ENCODE measurements at places on chromosomes 5 and 9.

- no peak for DNase-seq
These were observed 22.1 kb upstream of the MARCHF6 start for GRCh38 chr5:10331341-10331796.

DNA sequence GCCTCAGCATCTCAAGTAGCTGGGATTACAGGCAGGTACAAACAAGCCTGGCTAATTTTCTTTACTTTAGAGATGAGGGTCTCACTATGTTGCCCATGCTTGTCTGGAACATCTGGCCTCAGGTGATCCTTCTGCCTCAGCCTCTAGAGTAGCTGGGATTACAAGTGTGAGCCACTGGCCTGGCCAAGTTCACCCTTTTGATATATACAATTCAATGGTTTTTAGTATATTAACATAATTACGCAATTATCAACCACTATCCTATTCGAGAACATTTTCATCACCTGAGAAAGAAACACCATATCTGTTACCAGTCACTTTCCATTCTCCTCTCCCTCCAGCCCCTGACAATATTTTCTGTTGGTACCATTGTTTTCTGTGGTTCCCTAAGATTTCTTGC is 3.7 kb upstream of the CDC23 start:
- DNase-seq, result no peak

DNA sequence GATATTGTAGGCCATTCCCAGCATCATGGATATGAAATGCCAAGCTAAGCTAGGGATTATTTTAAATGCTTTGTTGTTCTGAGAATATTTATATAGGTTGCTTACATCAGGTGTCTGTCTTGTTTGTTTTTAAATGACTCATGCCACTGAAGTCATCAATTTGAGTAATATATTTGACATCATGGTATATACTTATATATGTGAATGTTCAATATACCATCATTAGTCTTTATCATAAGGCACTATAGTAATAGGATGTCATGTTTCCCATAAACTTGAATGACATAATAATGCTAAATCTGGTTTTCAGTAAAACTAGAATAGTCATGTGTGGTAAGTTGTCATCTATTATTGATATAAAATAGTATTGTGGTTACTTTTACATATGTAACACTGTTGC is 13.1 kb downstream of the C9orf85 start:
- no peak for DNase-seq

GRCh38 chr5:14265570-14265969 is 122.4 kb downstream of the TRIO start:
- no peak for DNase-seq

DNA sequence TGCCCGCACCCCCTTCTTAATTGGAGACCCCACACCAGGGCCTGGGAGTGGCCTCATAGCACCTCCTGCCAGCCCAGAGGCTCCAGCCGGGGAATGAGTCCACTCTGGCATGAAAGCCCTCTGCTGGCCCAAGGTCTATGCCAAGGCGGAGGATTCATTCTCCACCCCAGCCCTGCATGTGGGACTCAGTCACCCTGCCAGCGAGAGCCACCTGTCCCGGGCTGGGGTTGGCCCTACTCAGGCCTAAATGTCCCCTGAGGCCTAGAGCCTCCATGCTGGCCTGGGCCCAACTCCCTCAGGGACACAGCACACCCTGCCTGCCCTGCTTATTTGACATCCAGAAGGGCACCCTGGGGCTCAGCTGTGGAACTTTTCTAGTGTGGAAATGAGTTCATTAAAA is 1.0 kb upstream of the RAPGEF1 start:
- no peak for DNase-seq

- DNase-seq, result no peak
These were observed 28.2 kb downstream of the MTRR start for GRCh38 chr5:7897014-7897600.

DNA sequence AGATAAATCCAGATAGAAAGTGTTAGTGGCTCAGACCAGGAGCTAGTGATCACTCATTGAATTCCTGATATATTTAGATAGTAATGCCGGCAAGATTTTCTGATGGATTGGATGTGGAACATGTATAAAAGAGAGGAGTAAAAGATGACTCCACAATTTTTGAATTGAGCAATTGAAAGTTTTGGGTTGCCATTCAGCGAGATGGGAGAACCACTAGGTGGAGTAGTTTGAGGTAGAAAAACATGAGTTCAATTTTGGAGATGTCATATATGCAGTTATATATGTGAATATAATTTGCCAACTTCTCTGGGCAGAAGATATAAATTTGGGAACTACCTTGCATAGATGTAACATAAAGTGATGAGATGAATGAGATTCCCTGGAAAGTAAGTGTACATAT is 502.5 kb upstream of the SEMA6A start:
- DNase-seq, result no peak

GRCh38 chr5:14204011-14204670 is 61.0 kb downstream of the TRIO start:
- no peak for DNase-seq

DNA sequence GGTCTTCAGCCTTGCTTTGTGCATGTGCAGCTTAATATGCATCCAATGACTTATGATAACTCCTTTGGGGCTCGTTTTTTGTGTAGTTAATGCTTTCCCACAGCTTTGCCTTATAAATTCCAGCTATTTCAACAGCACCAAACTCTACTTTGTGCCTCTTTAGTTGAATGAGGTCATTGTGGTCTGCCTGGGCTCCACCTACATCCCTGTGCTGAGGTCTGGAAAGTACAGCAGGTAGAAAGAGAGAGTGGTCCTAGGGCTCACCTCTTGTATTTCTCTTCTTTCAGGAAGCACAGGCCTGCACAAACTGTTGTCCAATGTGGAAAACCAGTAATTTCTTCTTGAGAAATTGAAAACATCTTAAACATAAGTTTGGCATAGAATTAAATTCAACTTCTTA is 167.2 kb downstream of the XRCC4 start:
- DNase-seq, result no peak

DNA sequence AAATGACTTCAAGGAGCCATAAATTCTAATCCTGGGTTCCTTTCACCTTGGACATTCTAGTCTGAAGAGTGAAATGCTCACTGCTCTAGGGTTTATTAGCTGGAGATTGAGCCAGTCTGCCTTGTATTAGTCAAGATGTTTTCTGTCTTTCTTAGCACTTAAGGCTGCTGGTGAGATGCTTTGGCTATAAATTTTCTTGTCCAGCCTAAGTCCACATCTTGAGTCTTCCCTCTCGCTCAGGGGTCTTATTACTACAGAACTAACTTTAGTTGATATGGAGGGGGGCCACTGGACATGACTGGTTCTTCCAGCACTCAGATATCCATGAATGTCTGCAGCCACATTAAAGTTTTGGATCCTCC is 316.4 kb downstream of the ARHGAP26 start:
- no peak for DNase-seq

DNA sequence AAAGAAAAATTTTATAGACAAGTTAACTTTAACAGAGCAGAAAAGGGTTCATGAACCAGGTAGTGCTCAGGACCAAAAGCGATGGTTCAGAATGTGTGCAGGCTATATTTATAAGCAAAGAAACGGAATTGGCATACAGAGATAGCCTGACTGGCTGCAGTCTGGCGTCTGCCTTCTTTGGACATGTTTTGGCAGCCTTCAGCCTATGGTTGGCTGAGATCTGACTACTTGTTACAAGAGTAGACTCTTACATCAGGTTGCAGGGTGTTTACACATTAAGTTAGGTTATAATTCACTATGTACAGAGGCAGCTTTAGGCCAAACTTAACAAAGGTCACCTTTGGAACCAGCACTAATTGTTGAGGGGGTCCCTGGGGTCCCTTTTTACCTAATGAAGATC is 7.0 kb downstream of the NOP16 start:
- no peak for DNase-seq

- DNase-seq, result no peak
These were observed 1.5 kb downstream of the PKN3 start for GRCh38 chr9:128703616-128704355.

DNA sequence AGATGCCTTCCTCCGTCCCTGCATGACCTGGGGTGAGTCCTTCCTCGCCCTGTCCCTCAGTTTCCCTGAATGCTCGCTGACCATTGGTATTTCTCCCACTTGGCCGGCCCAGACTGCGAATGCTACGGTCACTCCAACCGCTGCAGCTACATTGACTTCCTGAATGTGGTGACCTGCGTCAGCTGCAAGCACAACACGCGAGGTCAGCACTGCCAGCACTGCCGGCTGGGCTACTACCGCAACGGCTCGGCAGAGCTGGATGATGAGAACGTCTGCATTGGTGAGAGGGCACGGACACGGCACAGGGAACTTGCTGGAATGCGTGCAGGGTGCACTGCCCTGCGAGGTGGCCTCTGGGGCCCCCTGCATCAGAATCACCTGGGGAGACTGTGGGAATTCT is 77.1 kb downstream of the NTNG2 start:
- no peak for DNase-seq

- DNase-seq, result no peak
These were observed 480.6 kb upstream of the CYLC2 start for GRCh38 chr9:102514541-102514940.

- DNase-seq, result no peak
These were observed 165.1 kb upstream of the S1PR3 start for GRCh38 chr9:88826181-88826580.

- DNase-seq, result no peak
These were observed 4.9 kb downstream of the HMGCR start for GRCh38 chr5:75341934-75342333.

GRCh38 chr5:171312129-171312974 is 3.3 kb downstream of the TLX3 start:
- DNase-seq, result peak; percentile 59

GRCh38 chr9:121271368-121272341 is 3.7 kb downstream of the GSN start:
- no peak for DNase-seq

DNA sequence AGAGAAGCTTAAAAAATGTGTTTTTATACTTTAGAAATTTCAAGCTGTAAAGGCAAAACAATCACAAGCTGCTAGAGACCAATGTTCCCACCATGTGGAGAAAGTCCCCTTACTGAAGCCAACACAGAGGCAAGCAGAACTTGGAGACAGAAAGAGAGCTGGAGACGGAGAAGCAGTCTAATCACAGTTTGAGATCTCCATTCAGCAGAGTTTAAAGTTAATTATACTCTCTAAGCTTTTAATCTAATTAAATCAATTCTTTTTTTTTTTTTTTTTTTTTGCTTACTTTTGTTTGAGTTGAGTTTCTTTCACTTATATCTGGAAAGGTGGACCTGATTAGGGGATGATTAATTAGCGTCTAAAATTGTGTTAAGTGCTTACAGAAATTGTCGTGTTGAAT is 1534.3 kb downstream of the MAT2B start:
- DNase-seq, result no peak

GRCh38 chr9:131449276-131449675 is 53.4 kb upstream of the POMT1 start:
- DNase-seq, result no peak

DNA sequence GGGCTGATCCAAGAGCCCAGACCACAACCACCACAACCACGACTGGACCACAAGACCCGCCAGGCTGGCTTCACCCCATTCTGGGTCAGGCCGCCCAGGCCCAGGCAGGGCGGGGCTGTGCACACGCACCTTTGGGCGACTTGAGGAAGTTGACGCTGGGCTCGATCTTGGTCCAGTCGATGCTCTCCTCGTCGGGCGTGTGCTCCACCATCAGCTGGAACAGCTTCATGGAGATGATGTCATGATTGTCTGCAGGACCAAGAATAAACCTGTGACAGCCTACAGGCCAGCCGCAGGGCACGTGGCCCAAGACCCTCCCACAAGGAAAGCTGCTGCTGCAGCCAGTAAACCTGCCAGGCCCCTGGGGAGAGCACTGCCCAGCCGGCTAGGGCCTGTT is 17.3 kb downstream of the LMAN2 start:
- no peak for DNase-seq

- DNase-seq, result no peak
These were observed at the start of gene PARP8 for GRCh38 chr5:50666261-50667022. TSS of gene PARP8 (plus strand) at chr5:50666637. CDS start at chr5:50667096, 459 bp downstream.

DNA sequence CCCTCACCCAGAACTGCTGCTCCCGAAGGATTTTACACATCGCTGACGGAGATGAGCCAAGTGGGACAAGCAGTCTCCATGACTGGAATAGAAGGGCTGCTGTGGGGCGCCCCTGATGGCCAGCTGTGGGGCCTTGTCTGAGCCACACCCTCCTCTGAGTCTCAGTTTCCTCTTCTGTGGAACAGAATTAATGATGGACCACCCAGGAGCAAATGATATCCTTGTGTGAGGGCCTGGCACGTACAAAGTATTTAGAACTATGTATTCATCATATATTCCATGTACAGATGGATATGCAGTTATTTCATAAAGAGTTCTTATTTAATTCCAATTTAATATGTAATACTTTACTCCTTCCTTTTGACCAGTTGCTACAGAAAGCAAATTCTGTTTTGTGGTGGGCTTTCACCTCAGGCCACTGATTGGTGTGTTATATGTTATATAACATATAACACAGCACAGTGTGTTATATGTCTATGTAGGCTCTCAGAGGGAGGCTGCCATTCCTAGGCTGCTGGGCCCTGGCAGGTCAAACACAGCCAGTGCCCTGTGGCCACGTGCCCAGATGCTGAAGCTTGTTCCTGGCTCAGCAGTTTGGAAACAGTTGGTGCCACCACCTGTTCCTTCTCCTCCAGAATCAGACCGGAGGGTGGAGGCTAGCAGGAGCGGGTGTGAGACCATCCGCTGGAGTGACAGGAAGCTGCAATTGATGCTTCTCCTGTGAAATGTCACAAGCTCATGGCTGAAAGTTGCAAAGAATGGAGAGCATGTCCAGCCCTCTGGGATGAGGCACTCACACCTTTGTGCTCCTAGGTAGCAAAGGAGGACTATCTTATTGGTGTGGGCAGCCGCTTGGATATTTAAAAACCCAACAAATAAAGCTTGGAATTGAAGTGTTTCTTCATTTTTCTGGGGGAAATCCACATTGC is 4.4 kb upstream of the FGD3 start:
- DNase-seq, result no peak

GRCh38 chr5:178201221-178201926 is 3.0 kb upstream of the HNRNPAB start:
- DNase-seq, result peak; percentile 48

DNA sequence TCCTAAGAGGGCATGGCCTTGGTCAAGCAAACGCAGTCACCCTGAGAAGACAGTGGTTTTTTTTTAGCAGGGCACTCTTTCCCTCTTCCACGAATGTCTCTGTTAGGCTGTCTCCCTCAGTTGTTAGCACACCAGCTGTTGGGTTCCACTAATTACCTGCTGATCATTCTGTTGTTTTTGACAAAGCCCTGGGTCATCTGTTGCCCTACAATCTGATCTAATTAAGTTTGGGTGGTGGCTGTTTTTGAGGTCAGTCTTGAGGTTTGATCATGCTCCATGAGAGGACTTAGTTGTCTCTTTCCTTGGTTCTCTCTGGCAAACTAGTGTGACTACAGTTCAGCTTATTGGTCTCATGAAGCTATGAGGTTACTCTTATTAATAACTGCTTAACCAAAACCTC is 5.0 kb upstream of the PTPDC1 start:
- DNase-seq, result no peak

DNA sequence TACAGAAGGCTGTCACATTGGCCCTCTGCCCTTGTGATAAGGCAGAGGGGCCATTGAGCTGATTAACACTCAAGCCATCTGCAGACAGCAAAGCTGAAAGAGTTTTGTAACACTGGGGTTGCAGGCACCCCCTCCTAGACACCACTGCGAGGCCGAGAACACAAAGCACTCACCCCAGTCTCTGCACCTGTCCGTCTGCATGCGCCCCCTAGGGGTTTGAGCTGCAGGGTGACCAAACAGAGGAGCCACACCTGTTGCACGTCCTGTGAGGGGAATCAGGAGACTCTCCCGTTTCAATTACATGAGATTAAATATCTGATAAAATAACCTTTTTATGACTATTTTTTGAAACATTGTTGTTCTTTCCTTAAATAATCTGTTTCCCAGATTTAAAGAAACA is 1180.4 kb downstream of the CDH9 start:
- DNase-seq, result no peak
